ENCODE measurements at places on chromosomes 5 and 9.

DNA sequence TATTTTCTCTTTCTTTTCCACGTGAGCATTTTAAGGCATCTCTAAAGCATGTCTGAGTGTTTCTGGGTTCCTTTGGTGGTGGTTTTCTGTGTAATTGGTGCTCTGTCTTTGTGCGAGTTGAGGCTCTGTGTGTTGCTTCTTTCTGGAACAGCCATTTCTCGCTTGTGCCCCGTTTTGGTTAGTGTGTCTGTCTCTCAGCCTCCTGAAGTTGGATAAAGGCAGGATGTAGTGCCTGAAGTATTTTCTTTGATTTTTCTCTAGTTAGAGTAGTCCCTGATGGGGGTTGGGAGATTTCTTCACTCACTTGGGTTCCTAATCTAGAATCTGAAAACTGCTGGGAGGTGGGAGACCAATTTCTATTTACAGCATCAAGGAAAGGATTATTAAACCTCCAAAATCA is 129.7 kb upstream of the TMEM161B start:
- DNase-seq: no peak

DNA sequence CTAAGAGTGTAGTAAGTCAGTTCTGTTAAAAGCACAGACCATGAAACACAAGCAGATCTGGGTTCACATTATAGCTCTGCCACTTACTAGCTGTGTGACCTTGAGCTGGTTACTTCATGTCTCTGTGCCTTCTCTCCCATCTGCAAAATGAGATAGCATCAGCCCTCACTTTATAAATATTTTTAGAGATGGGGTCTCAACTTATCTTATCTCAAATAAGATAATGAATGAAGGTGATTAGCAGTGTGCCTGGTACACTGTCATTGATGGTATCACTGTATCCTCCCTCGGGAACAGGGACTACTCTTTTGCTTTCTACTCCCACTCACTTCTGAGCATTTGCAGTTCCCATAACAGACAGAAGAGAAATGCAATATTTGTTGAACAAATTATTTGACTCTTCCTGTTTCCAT is 52.4 kb downstream of the GALNT10 start:
- DNase-seq: no peak

DNA sequence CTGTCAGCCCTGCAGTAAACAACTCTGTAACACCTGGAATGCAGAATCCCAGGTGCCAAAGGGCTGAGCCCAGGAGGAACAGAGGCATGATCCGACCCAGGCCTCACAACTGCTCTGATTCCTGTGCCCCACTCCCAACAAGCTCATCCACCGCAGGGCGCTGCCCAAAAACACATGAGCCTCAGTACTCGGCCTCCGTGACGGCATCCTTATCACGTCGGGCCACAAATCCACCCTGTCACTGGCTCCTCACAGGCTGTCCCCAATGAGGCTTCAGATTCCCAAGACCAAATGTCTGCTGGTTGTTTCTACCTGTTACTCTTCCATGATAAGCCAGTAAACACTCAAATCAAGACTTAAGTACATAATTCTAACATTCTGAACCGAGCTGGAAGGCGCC is 15.2 kb downstream of the QSOX2 start:
- no peak for DNase-seq

DNA sequence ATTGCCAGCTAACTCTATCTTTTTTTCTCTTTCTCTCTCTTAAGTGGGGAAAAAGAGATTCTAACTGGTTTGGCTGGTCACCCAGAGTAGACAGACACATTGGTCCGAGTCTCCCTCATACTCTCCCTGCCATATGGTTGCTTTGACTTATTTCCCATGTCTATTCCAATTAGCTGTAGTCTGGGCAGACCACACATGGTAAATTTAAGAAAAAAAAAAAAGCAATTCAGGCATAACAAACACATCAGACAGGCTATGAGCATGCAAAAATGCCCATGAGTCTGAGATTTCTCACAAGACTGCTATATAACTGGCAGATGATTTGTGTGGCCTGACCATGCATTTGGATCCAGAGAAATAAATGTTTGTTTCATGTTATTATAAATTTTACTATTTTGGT is 110.2 kb upstream of the FGF10 start:
- no peak for DNase-seq

DNA sequence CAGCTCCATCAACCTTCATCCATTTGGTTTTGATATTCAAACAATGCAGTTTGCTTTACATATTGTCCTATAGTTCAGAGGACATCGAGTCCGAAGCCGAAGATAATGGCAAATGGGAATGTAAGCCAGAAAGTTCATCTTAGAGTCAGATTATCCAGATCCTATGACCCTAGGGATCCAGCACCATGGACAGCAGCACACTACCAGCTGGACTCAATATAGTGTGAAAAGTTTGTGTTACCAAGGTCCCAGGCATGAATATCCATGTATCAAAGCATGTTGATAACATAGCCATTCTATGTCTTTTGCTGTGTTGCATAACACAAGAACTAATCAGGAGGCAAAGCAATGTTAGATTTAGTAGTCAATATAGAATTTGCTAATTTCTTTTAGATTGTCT is 46.3 kb downstream of the FSTL4 start:
- peak; percentile 60 for DNase-seq

GRCh38 chr5:140262221-140262620 is 40.7 kb downstream of the PFDN1 start:
- no peak for DNase-seq

GRCh38 chr5:131959906-131960305 is 14.4 kb upstream of the MEIKIN start:
- no peak for DNase-seq

- no peak for DNase-seq
These were observed 1116.7 kb upstream of the SEMA6A start for GRCh38 chr5:117691081-117691870.

DNA sequence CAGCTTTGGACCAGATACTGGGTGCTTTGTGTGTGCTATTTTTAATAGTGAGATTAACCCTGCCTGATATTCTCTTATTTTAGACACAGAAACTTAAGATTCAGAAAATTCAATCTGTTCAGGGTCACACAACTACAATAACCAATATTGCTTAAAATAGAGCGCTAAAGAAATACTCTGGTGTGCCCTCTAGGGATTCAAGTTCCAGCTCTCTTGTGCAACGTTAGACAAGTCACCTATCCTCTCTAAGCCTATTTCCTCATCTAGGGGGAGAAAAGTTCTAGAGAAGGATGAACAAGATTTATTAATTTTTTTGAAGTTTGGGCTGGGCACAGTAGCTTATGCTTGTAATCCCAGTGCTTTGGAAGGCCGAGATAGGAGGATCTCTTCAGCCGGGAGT is 2.1 kb upstream of the SCAI start:
- no peak for DNase-seq

DNA sequence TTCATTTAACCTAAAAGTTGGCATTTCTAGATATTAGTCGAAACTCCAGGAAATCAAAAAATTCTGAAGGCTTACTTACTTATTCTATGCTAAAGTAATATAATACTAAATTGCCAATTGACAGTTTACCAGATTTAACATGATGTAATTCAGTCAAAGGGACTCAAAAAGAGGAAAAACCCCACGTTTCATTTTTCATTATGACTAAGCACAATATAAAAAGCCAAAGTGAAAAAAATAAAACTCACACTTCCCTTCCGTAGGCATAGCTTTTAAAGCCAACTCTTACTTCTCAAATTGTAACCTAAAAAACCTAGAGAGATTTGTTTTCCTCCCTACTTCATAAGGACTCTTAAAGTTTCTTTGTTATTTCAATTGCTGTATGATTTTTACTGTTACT is 146.6 kb downstream of the RAPGEF6 start:
- no peak for DNase-seq

DNA sequence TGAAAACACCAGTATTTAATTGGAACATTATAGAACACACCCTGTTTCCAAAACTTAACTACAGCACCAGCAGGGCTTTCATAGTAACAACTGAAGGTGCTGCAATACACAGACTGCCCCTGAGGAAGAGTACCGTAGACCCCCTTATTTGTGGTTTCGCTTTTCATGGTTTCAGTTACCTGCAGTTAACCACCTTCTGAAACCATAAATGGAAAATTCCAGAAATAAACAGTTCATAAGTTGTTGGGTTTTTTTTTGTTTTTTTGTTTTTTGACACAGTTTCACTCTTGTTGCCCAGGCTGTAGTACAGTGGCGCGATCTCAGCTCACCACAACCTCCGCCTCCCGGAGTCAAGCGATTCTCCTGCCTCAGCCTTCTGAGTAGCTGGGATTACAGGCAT is 9.5 kb upstream of the GLDC start:
- no peak for DNase-seq

GRCh38 chr5:101473483-101473882 is 570.4 kb upstream of the ST8SIA4 start:
- no peak for DNase-seq

DNA sequence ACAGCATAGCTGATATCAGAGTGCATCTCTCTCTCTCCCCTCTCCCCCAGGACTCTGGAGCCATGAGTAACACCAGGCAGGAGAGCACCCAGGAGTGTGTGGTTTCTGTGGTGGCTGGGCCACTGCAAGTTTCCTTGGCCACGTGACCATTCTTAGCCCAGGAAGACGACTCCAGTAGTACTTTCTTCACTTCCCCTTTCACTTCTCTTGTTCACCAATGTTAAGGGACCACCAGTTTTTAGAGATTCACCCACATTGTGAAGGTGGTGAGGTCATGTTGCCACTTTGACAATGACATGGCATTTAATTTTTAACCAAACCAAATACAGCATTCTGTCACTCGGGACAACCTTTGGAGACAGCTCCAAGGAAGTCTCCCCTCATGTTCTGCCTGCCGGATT is 17.9 kb upstream of the DAPK1 start:
- DNase-seq: no peak

- DNase-seq: no peak
These were observed 2.5 kb downstream of the ZFP62 start for GRCh38 chr5:180858586-180858985.

GRCh38 chr5:140570058-140570457 is 5.4 kb downstream of the SLC35A4 start:
- DNase-seq: no peak

- no peak for DNase-seq
These were observed 86.0 kb upstream of the PLPP1 start for GRCh38 chr5:55620766-55621160.

GRCh38 chr9:27665136-27665535 is 91.9 kb upstream of the C9orf72 start:
- no peak for DNase-seq

DNA sequence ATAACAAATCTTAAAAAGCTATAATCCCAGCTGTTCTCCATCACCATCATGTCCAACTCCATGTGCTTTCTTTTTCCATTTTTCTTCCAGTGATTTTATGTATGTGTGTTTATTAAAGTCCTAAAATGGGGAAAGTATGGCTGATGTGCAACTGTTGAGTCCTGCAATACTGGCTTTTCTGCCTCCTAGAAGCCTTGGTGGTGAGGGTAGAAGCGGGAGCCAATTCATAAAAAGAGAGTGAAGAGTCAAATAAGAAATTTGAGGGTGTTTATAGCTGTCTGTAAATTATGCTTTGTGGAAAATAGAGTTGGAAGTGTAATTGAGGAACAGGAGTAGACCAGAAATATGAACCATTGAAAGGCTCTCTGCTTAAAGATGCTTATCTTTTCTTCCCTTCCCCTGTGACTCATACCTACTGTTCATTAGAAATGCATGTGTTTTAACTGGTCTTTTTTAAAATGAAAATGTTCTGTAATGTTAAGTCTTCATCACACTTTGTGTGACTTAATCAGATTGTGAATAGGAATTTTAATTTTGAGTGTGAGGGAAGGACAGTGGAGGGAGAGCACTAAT is 80.1 kb downstream of the ZCCHC7 start:
- no peak for DNase-seq

GRCh38 chr5:139725073-139725830 is 70.4 kb upstream of the PSD2 start:
- no peak for DNase-seq

DNA sequence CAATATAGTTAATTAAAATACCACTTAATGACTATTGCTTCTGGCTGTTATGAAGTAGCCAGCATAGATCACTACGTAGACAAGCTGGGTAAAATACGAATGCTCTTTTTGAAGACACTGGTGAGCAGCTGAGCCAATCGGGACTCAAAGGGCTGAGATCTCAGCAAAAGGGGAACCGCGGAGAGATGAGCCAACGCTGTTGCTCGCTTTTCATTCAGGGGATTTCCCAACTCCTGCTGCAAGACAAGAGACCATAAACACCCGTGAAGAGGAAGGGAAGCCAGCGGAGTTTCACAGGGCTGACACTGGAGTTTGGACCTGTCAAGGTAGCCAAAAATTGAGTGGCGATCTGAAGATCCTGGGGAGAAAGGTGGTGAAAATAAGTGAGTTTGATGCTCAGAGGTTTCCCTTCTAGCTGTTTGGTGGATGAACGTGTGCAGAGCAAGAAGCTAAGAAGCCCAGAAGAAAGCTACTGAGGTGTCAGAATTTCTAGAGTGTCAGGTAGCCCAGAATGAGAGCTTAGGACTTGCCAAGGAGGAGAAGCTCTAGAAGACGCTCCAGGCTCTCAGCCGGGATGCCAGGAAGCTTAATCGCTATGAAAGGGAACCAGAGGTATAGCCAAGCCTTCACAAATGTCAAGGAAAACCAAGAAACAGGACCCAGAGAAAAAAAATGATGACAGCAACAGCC is 79.6 kb upstream of the RNU6ATAC start:
- DNase-seq: no peak

GRCh38 chr5:53006911-53007890 is 18.0 kb downstream of the ITGA2 start:
- no peak for DNase-seq

DNA sequence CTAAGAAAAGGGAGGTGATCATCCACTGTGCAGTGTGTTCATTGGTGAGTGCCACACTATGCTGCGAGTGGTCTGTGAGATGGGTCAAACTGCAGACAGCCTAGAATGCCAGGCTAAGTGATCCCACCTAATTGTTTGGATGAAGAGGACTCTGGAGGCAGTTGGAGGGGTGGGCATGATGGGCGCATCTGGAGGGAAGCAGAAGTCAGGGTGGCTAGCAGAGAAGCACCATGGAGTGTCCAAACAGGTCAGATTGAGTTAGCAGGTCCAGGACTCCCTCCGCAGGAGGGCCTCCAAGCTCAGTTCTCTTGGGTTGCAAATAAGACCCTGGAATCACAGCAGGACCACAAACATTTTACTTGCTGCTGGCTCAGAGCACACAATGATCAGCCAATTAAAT is 19.9 kb upstream of the ANGPTL2 start:
- no peak for DNase-seq

- DNase-seq: no peak
These were observed 60.7 kb downstream of the BHMT start for GRCh38 chr5:79172269-79172668.

DNA sequence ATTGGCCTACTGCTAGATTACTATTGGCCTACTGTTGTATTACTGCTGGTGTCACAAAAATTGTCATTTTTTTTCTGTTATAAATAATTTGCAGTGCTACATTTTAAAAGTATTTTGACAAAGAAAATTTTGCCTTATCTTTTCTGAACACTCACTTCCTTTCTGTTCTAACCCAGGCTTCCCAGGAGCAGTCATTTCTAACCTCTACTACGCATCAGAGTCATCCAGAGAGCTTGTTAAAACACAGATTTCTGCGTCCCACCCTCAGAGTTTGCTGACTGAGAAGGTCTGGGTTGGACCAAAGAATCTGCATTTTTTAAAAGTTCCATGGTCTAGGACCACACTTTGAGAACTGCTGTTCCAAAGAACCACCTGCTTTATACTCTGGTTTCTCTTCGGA is 306.1 kb downstream of the GLIS3 start:
- no peak for DNase-seq

- no peak for DNase-seq
These were observed 139.5 kb downstream of the C9orf50 start for GRCh38 chr9:129481424-129481809.

GRCh38 chr5:133967698-133968203 is 674 bp downstream of the C5orf15 start:
- DNase-seq: no peak
